ENCODE measurements at places on chromosomes 1 and 21.

DNA sequence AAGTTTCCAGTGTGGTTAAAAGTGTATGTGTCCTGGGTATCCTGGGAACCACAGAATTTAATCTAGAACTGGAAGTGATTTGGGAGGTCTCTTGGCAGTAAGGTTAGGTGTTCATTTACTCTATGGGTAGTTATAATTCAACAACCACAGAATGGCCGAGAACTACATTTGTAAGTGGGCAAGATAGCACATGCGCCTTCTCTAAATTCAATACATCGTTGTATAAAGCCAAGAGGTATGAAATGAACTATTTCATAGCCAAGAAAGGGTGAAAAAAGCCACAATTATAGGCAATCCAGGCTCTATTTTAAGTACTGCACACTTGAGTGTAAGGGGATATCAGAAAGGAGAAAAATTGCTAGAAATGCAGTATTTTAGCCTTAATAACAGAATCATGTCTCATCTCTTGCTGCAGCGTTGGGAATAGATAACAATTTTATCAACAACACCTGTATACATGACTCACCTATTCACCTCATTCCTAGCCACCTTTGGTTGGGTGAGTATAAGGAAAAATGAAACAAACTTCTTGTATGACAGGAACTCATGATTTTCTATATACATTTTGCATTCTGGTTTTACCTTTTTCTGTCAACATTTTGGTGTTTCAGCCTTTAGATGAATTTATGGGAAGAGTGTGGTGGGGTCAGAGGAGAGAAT is 4.5 kb downstream of the SDCCAG8 start:
- no peak for DNase-seq

DNA sequence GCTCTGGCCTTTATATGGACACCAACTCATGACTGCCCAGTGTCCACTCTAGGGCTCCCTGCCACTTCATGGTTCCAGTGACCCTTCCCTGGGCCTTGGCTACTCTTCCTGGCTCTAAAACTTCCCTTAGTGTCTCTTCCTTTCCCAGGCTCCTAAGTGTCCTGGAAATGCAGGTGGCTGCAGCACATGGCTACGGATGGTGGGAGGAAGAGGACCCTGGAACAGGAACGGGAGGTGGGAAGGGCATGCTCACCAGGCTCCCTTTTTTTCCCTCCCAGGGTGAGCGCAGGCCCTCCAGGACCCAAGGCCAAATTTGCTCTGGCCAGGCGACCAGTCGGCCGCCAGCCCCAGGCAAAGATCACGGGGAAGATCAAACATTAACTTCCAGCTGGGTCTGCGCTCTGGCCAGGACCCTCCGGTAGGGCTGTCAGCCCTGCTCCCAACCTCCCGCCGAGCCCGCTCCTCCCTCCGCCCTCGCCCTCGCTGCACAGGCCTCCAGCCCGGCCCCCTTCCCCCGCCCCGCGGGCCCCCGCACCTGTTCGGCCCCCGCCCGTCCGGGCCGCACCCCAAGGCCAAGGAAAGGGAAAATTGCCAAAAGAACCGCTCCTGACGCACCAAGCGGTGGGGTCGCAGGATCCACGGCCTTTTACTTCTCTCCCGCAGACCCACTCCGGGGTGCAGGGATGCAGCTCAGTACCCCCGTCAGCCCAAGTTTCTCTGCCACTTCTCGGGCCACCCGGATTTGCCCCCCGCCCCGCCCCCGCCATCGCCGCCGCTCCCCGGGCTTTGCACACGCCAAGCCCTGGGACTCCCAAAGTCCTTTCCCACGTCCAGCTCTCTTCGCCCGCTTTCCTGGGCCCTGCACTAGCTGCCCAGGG is 894 bp downstream of the TCEA3 start:
- DNase-seq, result no peak

DNA sequence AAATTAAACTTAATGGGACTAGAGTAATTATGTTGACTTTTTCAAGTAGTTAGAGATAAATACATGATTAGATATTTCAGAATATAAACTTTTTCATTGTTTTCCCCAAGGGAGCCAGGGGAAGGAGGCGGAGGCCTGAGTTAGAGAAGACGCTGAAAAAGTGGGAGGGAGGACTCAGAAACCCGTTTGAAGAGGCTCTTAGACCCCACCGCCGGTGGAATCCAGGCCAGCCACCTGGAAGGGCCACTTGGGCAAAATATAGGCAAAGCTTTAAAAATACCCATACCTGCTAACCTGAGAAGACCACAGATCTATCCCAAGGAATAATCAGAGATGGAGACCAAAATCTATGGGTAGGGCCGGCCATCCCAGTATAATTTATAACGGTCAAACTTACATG is 242.6 kb downstream of the PTPRU start:
- DNase-seq, result no peak

DNA sequence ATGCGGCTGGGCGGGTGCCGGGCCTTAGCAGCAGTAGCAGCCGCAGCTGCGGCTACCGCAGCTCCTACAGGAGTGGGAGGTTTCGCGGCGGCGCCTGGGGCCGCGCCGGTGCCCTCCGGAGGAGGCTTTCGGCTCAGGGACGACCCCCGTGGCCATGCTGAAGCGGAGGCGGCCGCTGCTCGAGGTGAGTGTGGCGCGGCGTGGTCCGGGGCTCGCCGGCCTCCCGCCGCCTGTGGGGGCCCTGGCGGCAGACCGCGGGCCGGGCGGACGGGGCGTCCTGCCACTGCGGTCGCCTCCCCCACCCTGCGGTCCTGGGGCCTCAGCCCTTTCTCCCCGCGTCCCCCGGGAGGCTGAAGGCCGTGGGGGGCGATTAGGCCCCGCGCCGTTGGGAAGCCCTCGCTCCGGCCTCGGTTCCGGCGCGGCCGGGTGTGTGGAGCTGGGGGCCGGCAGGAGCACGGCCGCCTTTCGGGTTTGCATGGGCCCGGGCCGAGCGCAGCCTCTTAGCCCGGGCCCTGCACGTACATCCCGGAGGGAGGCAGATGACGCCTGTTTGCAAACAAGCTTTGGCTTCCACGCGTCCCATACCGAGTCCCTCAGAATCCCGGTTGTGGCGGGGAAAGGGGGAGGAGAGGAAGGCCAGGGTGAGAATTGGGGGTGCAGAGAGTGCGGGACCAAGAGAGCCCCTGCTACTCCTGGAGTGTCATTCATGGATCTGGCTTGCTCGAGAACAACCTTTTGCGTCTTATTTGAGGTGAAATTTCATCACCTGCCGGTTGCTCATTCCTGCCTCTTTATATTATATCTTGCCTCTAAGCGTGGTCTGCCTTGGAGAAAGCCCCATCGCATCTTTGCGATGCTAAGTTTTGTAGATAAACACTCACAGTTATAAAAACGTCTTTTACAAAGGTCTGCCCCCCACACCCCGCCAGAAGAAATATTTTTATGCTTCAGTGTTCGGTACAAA is 613 bp downstream of the ZFYVE9 start:
- peak; percentile 75 for DNase-seq

GRCh38 chr21:38678827-38679226 is 126.9 kb upstream of the ETS2 start:
- DNase-seq, result no peak

GRCh38 chr1:243837907-243838535 is 12.0 kb downstream of the AKT3 start:
- no peak for DNase-seq

DNA sequence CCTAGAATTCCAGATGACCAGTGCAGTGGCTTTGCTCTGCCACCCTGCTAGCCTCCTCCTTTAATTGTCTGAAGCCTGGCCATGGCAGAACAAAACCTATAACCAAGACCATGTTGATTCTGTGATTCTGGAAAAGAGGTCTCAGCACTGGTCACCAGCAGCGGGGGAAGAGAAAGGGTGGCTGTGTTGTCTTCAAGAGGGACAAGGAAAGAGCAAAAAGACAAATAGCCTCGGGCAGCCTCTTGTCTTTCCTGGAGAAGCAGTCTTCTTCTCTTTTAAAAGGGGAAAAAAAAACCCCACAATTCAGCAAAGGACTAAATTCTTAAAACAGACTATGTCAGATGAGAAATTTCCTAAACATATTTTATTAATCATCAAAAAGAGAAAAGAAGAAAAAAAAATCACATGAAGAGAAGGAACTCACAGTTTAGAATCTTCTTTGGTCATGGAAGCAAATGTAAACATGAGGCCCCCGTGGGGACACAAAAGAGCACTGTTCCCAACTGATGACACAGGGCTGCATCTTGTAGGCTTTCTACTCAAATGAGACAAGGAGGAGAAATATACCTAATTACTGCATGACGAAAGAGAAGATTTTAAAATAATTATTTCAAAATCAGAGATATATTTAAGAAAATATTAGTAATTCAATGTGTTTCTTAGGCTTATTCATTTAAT is 36.3 kb upstream of the RAP1GAP start:
- no peak for DNase-seq

DNA sequence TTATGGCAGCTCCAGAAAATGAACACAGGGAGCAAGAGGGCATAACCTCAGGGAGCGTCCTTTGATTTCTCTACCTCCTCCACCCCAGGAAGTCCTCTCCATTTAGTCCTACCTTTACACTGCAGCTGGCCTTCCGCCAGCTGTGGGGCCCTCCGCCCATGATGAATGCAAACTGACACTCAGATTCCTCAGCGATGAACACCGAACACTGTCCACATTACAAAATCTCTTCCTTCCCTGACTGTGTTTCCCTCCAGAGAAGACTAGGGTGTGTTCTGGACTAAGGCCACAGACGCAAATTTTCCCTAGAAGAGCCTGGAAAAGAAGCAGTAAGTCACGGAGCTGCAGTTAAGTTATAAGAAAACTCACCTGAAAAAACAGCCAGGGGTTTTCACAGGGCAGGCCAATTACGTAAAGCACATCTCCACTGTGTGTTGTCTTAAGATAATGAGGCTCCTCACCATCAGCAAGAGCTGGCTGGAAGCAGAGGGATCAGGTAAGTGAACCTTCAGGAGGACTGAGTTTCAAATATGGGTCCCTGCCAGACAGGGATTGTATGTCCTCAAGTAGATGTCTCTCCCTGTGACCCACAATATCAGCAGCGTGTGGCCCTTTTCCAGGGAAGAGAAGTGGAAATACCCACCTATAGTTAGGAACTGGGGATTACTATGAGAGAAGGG is 46.3 kb upstream of the ATP1B1 start:
- no peak for DNase-seq

- no peak for DNase-seq
These were observed 82.8 kb upstream of the BEND5 start for GRCh38 chr1:48859456-48859855.

- DNase-seq, result no peak
These were observed 10.0 kb downstream of the PLA2G2D start for GRCh38 chr1:20109223-20109856.

GRCh38 chr1:97334454-97334853 is 586.4 kb downstream of the DPYD start:
- no peak for DNase-seq

DNA sequence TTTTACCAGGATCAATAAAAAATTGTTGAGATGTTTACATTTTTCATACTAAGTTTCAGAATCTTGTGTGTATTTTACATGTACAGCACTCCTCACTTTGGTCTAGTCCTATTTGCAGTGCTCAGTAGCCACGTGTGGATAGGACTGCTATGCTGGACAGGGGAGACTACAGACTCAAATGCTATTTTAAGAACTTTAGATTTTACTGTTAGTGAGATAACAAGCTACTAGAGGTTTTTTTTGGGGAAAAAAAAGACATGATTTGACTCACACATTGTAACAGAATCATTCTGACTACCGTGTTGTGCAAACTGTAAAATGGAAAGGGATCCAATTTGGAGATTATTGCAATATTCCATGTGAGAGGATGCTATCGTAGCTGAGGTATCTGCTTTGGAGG is 418.9 kb upstream of the PRMT6 start:
- DNase-seq, result no peak

DNA sequence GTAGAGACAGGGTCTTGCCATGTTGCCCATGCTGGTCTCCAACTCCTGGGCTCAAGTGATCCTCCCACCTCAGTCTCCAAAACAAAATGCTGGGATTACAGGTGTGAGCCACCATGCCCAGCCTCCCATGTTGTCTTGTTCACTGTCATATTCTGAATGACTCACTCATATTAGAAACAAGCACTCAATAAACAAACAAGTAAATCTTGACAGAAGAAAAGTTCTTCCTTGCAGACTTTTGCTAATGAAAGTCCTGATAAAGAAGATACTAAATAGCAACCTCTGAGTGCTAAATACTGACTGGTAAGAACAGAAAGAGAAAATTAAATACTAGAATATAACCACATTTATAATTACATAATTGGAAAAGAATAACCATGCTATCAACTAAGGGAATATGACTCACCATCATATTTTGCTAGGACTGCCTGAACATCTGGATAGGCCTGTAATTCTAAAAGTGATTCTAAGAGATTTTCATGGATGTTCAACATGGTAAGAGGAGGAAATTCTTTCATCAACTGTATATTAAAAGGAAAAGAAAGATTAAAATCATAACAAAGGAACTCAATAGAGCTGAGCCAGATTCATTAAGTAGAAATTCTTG is 37.3 kb downstream of the ST7L start:
- DNase-seq, result no peak

DNA sequence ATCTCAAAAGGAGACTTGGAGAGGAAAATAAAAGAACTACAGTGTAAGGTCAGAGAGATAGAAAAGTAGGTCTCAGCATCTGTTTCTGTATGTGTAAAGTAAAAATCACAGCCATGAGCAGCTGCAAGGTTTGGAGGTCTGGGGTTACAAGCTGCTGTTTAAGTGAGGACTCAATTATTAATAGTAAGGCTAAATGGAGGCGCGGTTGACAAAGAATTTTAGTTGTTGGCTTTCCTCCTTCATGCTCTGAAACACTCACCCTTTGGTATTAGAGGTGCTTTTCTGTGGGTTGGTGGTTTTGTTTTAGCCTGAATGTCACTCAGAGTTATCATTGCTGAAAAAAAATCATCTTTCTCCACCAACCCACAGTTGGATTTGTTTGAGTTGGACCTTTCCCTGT is 59.8 kb upstream of the HAO2 start:
- DNase-seq, result no peak

DNA sequence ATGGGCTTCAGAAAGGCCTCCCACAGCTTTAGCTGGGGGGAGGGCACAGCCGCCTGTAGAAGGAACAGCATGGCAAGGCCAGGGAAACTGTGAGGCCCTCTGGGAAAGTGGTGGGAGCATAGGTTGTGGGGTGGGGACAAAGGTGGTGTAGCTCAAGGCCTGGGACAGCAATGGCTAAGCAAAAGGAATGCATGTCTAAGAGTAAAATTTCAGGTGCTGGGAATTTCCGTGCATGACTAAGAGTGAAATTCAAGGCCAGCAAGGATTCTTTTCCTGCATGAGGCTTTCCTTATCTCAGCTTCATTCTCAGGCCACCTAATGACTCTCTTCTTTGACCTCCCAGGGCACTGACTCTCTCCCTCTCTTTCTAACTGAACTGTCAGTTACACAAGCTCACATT is 86.5 kb upstream of the WNT4 start:
- DNase-seq, result no peak

- DNase-seq, result no peak
These were observed 545.6 kb downstream of the AJAP1 start for GRCh38 chr1:5200006-5200405.

DNA sequence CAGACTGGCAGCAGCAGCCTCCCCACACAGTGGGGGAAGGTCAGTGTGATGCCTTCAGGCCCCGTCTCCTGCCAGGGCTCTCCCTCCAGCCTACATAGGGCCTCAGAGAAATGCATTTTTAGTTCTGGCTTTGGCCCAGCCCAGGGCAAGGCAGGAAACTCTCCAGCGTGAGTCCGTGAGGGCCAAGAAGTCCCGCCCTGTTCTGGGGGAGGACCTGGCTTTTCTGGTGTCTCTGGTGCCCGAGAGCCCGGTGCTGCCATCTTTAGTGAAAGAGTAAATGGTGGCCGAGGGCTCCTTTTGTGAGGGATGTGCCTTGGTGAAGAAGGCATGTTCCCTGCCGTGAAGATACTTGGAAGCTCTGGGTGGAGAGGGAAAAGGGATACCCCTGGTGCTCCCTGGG is 14.8 kb upstream of the DIP2A start:
- no peak for DNase-seq

GRCh38 chr1:34705077-34705476 is 49.8 kb upstream of the GJB5 start:
- DNase-seq, result no peak

All from type B pancreatic cell (in vitro differentiated cells).